ENCODE measurements at places on chromosomes 3 and 15.

- DNase-seq: no peak
Observed at GRCh38 chr3:55631766-55632331, 144.7 kb upstream of the WNT5A start.

GRCh38 chr3:69462022-69462825 lies 76.3 kb upstream of the FRMD4B start:
- DNase-seq: no peak

- no peak for DNase-seq
Observed at GRCh38 chr3:30495172-30496065, 111.0 kb upstream of the TGFBR2 start.

DNA sequence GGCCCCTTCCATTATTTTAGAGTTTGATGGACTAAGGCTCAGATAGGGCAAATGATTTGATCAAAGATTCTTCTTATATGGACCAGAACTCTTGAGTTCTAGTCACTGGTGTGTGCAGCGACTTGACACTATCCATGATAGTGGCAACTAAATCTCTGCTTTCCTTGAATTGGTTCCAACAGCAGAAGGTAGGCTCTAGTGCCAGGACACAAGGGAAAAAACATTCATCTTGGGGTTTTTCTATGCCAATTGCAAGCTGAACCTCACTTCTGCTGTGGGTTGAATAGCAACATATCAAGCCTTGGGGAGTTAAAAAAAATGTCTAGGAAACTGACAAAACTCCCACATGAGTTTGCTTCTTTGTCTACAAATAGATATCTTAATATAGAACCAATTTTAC lies 35.1 kb downstream of the CTXND1 start:
- no peak for DNase-seq

- no peak for DNase-seq
Observed at GRCh38 chr3:195241592-195242355, 29.2 kb downstream of the XXYLT1 start.

GRCh38 chr15:47377465-47377864 lies 339.8 kb upstream of the SEMA6D start:
- DNase-seq: no peak

DNA sequence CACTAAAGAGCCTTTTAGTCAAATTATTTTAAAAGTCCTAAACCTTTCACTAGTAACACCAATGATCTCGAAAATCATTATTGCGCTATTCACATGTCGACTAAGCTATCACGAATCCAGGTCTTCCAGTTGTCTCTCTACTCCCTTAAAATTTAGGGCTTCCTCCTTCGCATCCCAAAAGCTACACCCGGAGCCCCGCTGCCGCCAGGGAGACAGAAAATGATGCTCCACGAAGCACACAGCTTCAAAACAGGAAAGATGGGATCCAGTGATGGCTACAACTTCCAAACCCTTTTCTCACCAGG lies 253 bp downstream of the IFT80 start:
- no peak for DNase-seq

DNA sequence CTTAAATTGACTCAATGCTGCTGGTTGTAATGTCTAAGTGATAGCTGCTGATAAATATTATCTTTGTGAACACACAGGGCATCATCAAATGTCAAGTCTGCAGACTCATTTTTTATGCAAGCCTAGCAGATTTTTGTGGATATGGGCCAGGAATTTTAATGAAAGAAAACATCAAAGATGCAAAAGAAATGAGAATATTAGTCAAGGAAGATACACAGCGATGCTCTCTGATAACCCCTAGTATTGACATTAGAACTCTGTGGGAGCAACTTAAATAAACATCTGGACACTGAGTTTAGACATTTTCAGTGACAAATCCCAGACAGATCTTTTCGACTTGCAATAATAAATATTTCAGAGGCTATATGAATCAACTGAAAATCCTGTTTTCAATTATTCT lies 28.3 kb downstream of the POLR2M start:
- no peak for DNase-seq

DNA sequence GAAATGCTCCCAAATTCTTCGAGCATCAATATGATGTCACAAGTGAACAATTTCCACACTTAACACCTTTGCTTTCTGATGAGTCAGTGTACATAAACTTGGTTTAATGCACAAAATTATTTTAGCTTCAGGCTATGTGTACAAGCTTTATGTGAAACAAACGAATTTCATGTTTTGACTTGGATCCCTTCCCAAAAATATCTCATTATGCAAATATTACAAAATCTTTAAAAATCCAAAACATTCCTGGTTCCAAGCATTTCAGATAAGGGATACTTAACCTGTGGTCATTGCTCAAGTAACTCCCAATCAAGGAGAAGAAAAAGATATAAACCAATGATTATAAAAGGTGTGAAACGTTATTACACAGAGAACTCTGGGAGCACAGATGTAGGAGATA lies 25.2 kb downstream of the RAB5A start:
- DNase-seq: no peak

- peak; percentile 100 for DNase-seq
Observed at GRCh38 chr15:66883284-66883911, 181.4 kb downstream of the SMAD6 start.

- DNase-seq: no peak
Observed at GRCh38 chr15:79283252-79284048, 928 bp downstream of the ANKRD34C start.

DNA sequence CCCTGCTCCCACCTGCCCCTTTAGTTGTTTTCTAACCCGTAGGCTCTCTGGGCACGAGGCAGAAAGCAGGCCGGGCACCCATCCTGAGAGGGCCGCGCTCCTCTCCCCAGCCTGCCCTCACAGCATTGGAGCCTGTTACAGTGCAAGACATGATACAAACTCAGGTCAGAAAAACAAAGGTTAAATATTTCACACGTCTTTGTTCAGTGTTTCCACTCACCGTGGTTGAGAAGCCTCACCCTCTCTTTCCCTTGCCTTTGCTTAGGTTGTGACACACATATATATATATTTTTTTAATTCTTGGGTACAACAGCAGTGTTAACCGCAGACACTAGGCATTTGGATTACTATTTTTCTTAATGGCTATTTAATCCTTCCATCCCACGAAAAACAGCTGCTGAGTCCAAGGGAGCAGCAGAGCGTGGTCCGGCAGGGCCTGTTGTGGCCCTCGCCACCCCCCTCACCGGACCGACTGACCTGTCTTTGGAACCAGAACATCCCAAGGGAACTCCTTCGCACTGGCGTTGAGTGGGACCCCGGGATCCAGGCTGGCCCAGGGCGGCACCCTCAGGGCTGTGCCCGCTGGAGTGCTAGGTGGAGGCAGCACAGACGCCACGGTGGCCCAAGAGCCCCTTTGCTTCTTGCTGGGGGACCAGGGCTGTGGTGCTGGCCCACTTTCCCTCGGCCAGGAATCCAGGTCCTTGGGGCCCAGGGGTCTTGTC lies 48.5 kb downstream of the PGPEP1L start:
- DNase-seq: no peak

DNA sequence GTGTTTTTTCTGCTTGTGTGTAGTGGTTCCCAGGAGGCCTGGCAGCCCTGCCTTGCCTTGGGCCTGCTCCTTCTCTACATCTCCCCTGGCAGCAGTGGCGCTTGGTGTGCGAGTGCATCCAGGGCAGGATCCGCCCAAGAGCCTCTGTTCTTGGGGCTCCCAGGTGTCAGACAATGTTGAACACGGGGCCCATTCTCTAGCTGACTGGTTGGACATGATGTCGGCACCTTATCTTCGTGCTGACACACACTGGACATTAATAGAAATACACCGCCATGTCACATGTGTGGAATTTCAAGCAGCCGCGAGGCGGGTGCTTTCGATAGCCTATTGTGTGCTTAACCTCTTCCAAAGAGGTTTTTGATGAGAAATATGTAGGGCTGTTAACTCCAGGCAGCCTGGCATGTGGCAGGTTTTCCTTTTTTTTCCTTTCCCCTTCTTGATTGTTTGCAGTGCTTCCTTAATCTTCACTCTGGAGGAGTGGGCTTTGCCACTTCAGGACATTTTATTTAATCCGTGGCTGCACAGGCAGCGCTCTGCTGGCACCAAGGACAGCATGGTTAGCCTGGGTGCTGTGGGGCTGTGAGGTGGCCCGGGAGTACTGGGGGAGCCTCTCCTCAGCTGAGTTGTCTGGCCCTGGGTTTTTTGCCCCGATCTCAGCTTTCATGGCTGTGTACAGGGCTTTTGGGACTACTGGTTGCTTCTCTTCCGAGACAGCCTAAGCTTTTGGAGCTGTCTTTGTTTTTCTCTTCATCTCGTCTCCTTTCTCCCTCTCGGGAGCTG lies 42.5 kb downstream of the CHCHD6 start:
- DNase-seq: peak; percentile 16

DNA sequence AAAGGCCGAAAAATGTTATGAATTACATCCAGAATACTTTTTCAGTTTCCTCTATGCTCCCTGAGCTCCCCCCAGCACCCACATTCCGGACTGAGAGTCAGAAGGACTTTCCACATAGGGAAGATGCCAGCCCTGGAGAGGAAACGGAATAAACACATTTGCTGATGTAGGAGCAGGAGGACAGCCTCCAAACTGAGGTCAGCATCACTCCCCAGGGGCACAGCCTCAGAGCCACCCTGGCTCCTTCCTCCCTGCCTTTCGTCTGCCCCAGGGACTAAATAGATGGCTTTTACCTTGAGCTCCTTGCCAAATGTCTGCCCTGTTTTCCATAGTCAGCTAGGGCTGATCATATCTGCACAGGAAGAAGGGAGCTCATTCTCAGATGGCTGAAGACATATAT lies 22.6 kb upstream of the SLCO2A1 start:
- no peak for DNase-seq

DNA sequence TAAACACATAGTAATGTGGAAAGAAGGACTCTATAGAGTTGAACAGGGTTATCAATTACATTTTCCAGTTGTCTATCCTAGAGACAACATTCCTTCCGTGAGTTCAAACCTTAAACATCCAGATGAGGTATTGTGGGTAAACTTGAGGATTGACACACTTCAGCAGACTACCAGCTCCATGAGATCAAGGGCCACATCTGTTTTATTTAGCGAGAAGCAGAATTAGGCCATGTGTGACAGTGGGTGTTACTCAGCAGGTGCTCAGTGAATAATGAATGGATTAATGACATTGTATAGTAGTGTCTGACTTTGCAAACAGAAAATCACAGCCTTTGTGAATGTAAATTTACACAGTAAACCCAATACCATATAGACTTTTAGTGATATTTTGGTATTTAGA lies 941.1 kb upstream of the CFAP20DC start:
- DNase-seq: no peak

DNA sequence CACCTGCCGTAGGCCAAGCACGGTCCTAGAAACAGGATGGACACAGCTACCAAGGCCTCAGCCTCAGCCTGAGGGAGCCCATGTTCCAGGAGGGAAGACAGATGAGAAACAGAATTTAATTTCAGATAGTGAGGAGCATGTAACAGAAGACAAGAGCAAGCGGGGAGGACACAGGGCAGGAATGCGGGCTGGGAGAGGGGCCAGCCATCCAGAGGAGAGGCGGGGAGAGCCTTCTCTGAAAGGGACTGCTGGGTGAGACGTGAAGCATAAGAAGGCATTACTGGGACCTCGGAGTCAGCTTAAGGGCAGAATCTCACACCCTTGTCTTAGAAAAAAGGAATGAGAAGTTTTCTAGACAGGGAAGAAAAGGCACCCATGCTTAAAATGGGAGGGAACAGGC lies 271.7 kb upstream of the NSMCE3 start:
- DNase-seq: no peak

- DNase-seq: no peak
Observed at GRCh38 chr15:60307034-60307433, 90.8 kb downstream of the ANXA2 start.

GRCh38 chr3:160929595-160929994 lies 173.6 kb downstream of the PPM1L start:
- no peak for DNase-seq

DNA sequence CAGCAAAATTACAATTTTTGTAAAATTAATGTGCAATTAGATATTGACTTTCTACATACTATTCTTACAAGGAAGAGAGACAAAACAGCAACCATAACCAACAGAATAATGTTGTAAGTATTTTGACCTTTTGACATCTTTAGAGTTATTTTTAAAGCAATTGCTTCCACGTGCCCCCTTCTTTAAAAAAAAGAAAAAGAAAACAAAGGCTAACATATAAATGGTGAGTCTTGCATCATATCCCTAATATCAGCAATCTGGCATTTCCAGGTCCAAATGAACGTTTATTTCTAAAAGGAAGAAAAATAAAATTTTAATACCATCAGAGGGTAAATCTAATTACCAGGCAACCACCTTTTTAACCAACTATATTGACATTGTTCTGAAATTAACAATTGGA lies 19.3 kb upstream of the STRIT1 start:
- no peak for DNase-seq

- no peak for DNase-seq
Observed at GRCh38 chr3:32791833-32792232, 26.0 kb upstream of the TRIM71 start.

GRCh38 chr15:32683906-32684584 lies 33.8 kb upstream of the GREM1 start:
- no peak for DNase-seq

DNA sequence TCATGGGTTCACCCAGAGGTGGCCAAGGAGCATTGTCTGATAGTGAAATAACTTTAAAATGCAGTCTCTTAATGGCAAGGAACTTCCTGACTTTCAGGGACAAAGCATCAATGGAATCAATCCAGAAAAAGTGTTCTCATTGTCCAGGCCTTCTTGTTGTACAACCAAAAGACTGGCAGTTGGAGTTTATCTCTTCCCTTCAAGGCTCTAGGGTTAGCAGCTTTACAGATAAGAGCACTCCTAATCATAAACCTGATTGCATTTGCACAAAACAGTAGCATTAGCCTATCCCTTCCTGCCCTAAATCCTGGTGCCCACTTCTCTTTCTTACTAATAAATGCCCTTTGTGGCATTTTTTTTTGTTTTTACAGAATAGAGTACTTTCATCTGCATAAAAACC lies 43.3 kb upstream of the VIPR1 start:
- no peak for DNase-seq

GRCh38 chr3:183381179-183381578 lies 47.2 kb downstream of the MCF2L2 start:
- DNase-seq: no peak

- DNase-seq: no peak
Observed at GRCh38 chr15:28783873-28784272, 64.6 kb downstream of the GOLGA6L7 start.

DNA sequence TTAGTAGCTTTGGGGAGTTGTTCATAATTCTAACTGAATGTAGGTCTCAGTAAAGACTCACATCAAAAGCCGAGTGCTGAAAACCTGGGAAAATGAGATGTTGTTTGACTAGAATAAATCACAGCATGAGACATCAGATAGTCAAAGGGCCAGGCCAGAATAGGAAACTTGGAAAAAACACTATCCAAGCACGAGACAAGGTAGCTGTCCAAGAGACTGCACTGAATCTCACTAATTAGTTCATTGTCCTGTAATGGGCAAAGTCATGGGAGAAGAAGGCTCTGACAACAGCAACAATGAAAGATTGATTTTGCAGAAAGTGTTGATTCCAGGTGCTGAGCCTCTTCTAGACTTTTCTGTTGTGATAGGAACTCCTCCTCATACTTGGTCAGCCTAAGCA lies 314.2 kb downstream of the ROBO1 start:
- no peak for DNase-seq

- DNase-seq: no peak
Observed at GRCh38 chr15:39411102-39411989, 169.5 kb upstream of the THBS1 start.

All from AG04449 (cell line).